Right ventricle myocardium superior (tissue), 1 donor: ENCODE measurements at places on chromosomes 7 and 10. TPM values are rescaled to one million over a fixed set of nuclear protein-coding genes. Genes with fewer than 3 reads are reported as not detected.

The MMP21 gene
- total RNA-seq: not detected

The UCMA gene
- not detected for total RNA-seq

GRCh38 chr7:86643561-86644281 is at the start of gene GRM3:
Gene GRM3, plus strand, starts transcription at chr7:86643909. Its CDS starts 121,237 bp downstream, at chr7:86765146.
- DNase-seq: peak; percentile 43

GRCh38 chr7:88204525-88205110 is 15.2 kb downstream of the SRI start:
- DNase-seq: no peak

The CPN1 gene
- not detected for total RNA-seq

The SPDYE2 gene
- not detected for total RNA-seq

The MOSPD3 gene
- 9.3 TPM for total RNA-seq

- no peak for DNase-seq
These were observed 91.2 kb upstream of the PARD3 start for GRCh38 chr10:34906067-34906965.

GRCh38 chr7:102873470-102874165 is 39.2 kb upstream of the LRRC17 start:
- DNase-seq: no peak

GRCh38 chr10:123535386-123535785 is 130.8 kb upstream of the GPR26 start:
- DNase-seq: no peak

DNA sequence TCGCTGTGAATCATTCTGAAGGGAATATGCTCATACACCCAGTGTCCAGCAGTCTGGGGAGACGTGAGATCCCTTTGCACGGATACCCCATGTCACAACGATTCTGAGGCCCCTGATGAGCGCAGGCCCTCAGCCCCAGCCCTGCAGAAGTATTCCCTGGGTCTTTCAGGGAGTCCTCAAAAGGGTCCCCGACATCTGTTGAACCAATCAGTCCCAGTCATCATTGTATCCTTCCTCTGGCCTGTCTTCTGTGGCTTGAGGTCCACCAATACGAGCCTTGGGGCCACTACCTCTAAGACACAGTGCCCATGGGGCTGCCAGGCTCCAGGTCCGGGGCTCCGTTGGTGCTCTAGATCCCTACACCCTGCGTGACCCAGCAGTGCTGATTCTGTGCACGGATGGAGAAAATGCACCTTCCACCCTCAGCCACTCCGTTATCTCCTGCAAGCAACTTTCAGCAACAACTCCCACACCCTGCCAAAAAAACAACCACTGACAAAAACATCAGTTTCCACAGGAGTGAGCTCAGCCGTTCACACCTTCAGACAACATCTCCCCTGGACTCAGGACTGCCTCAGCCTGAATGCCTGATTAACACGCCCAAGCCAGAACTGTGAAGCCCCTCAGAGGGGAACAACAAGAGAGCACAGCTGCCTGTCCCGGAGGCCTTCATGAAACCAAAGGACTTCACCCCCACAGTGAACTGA is 46.9 kb upstream of the KDM7A start:
- no peak for DNase-seq
